ENCODE measurements at places on chromosomes 2 and 18.

GRCh38 chr18:56505971-56506370 is 132.4 kb downstream of the TXNL1 start:
- no peak for DNase-seq

DNA sequence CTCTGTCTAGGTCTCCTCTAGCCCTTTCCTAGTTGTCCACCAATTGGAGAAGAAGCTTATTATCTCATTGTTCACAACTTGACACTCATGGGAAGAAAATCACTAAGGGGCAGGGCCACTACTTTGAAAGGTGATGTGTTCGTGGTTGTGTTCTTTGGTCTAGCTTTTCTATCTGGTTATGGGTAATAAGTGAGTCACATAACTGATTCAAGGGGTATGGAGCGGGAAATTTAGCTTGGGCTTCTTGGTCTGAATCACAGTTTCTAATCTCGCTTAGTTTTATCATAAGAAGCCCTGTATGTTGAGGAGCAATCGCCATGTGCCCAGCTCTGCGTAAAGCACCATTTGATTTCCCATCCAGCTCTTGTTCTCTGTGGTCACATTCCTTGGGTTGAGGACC is 18.7 kb upstream of the DYTN start:
- DNase-seq, result no peak

- DNase-seq, result no peak
Observed at GRCh38 chr2:42725657-42726056, 38.3 kb downstream of the OXER1 start.

DNA sequence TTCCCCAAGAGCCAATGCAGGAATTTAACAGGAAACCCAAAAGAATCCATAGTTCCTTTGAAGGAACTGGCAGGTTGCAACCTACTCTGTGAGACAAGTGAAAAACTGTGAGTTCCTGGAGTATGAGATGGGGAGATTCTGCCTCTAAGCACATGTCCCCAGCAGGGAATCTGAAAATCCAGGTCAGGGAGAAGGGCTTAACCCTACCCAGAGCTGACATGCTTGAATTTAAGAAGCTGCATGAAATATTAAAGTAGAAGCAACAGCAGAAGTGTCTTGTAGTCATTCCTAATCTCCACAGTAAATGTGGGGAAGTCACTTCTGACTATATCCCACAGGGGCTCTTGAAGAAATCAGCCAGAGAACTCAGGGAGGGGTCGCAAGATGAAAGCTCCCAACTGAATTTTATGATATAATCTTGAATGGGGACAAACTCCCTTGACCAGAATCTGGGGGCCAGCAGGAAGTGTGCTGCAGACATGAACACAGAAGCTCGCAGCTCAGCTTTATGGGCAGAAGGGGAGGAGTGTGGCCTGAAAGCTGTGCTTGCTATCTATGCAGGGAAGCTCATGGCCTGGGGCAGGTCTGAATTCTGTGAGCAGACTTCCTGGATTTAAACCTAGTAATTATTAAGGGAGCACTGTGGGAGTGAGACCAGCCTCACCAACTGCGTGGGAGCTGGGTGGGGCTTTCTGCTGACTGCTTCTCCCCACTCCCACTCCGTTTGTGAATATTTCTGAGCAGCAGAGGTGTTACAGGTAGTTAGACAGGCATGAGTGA is 184.1 kb upstream of the KYNU start:
- no peak for DNase-seq
